Muscle of arm (tissue), 14 donors: ENCODE measurements at places on chromosomes 7 and 10.

DNA sequence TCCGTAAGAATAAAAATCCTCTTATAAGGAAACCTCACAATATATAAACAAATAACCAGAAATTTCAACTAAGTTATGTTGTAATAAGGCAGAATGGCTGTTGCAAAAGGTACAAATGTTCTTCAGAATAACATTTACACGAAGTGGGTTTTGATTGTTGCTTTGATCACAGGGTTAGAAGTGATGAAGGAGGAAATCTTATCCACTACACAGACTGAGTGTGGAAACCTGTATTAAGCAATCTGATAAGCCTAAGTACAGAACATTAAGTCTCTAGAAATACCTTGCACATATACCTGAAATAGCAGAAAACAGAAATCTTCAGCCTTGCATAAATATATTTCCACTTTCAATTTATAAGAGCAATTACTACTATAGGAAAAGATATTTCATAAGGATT, 251.9 kb downstream of the ETV1 start:
- DNase-seq, result no peak

- DNase-seq, result no peak
Measured at GRCh38 chr7:92072121-92072520, 62.2 kb downstream of the CYP51A1 start.

GRCh38 chr7:24659505-24659904, 86.3 kb downstream of the PALS2 start:
- no peak for DNase-seq

DNA sequence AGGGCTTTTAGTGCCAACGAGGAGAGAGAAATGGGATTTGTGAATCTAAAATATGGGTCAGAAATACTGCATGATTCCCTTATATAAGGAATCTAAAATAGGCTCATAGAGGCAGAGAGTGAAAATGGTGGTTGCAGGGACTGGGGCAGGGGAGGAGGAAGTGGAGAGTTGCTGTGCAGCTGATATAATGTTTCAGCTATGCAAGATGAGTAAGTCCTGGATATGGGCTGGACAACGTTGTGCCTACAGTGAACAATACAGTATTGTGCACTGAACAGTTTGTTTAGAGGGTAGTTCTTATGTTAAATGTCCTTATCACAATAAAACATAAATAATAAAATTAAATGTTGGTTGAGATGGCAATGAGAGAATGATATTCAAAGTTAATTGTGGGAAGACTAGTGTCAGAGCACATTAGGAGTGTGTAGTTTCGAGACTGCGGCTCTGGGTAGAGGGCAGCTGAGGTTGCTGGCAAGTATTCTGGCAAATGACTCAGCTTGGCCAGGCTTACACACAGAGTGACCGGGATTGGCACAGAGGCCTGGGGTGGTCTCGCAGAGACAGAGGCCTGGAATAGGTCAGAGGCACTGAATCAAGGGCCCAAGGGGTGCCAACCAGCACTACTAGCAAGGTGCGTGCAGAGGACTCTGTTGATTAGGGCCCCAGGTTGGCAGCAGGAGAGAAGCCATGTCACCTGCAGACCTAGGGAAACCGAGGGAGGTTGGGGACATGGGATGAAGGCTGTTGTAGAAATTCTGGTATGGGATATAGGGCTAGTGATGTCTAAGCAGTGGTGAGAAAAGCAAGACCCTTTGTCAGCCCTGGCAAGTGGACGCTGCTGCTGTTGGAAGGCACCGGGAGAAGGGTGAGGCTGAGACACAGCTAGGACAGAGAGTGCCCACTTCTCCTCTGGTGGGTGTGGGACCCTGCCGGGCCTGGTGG, 2.8 kb upstream of the DEPP1 start:
- no peak for DNase-seq

- DNase-seq, result no peak
Measured at GRCh38 chr7:7496311-7496710, 39.4 kb downstream of the COL28A1 start.

GRCh38 chr7:139772115-139772514, 5.7 kb downstream of the HIPK2 start:
- DNase-seq, result no peak

GRCh38 chr10:67818323-67818722, 19.7 kb downstream of the DNAJC12 start:
- no peak for DNase-seq

GRCh38 chr7:114302858-114303257, 111.8 kb upstream of the FOXP2 start:
- DNase-seq, result no peak

DNA sequence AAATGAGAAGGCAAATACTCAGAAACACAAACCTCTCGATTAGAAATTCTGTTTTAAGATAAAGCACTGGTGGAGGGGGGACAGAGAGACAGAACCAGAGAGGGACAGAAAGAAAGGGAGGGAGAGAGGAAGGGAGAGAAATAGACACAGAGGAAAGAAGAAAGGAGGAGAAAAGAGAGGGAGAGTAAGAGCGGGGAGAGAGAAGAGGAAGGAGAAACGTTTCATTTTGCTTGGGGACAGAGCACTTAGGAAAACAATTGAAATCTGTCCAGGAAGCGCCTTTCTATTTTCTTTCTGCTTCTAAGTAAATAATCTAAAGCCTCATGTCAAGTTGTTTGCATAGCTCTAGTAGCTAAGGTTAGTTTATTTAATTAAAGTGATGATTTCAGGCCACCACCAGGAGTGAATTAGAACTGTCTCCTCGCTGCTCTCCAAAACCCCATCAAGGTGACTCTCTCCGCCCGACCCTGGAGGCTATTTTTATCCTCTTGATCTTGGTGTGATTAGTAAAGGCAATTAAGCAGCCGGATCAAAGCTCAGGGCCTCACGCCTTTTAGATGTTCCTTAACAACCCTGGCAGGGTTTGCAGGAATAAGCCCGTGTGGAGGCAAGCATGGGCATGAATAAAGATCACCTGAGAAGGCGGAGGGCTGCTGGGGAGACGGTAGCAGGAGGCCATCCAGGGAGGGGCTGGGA, 73.4 kb upstream of the INSIG1 start:
- no peak for DNase-seq

- DNase-seq, result no peak
Measured at GRCh38 chr7:120332433-120332832, 59.5 kb downstream of the KCND2 start.

DNA sequence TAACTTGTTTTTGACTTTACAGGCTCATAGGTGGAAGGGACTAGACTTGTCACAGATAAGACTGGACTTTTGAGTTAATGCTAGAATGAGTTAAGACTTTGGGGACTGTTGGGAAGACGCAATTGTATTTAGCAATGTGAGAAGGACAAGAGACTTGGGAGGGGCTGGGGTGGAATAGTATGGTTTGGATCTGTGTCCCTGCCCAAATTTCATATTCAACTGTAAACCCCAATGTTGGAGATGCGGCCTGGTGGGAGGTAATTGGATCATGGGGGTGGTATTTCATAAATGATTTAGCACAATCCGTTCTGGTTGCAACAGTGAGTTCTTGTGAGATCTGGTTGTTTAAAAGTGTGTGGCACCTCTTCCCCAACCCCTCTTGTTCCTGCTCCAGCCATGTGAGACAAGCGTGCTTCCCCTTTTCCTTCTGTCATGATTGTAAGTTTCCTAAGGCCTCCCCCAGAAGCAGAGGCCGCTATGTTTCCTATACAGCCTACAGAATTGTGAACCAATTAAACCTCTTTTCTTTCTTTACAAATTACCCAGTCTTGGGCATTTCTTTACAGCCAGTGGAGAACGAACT, 22.6 kb downstream of the RNF216 start:
- no peak for DNase-seq

DNA sequence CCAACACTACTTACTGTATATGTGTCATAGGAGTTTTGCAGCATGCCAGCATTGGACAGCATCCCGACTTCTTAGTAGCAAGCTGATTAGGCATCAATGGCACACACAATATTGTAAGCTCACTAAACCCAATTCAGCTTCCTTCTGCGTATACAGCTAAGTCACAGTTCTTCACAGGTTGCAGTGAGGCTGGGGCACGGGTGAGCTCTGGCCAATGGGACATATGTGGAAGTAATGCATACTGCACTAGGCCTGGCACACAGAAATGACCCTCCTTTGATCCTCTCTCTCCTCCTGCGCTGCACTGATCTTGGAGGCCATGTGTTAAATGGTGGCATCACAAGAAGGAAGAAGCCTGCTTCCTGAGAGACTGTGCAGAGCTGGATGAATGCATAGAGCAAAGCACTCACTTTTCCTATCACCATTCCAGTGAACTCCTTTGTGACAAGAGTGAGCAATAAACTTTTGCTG, 11.9 kb downstream of the RAB11FIP2 start:
- no peak for DNase-seq

DNA sequence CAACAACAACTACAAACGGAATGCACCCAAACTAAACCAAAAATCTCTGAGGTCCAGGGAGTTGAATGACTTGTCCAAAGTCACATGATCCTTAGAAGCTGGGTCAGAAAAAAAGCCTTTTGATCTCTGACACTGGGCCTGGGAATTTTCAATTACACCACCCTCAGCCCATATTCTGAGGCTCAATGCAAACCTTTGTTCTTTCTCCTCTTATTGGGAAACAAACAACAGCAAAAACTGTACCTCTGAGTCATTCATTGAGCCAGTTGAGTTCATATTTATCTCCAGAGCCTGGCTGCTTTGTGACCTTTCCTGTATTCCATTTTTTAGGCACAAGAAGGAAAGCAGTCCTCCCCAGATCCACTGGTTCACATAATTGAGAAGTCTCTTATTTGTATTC, 51.2 kb upstream of the SORCS1 start:
- DNase-seq, result no peak

GRCh38 chr7:90629297-90629918, 33.3 kb downstream of the CDK14 start:
- DNase-seq, result no peak

- no peak for DNase-seq
Measured at GRCh38 chr7:157543791-157544190, 207.0 kb downstream of the DNAJB6 start.

- DNase-seq, result no peak
Measured at GRCh38 chr7:45642044-45642443, 67.9 kb downstream of the ADCY1 start.

DNA sequence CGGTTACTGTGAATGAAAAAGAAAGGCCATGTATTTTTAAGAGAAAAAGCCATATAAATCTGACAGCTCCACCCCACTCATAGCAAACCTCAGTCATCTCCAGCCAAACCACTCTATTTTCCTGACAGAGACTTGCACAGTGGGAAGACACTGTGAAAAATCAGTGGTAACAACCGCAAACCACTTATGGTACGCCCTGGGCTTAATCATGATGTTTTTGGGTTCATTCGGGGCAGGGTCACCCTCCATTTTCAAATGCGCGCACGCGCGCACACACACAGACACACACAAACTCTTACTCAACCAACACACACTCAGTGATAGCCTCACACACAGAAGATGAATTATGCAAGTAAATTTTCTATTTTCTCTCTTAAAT, 82.1 kb upstream of the HPS1 start:
- DNase-seq, result no peak

- DNase-seq, result no peak
Measured at GRCh38 chr7:117829450-117830117, 43.7 kb downstream of the CTTNBP2 start.

DNA sequence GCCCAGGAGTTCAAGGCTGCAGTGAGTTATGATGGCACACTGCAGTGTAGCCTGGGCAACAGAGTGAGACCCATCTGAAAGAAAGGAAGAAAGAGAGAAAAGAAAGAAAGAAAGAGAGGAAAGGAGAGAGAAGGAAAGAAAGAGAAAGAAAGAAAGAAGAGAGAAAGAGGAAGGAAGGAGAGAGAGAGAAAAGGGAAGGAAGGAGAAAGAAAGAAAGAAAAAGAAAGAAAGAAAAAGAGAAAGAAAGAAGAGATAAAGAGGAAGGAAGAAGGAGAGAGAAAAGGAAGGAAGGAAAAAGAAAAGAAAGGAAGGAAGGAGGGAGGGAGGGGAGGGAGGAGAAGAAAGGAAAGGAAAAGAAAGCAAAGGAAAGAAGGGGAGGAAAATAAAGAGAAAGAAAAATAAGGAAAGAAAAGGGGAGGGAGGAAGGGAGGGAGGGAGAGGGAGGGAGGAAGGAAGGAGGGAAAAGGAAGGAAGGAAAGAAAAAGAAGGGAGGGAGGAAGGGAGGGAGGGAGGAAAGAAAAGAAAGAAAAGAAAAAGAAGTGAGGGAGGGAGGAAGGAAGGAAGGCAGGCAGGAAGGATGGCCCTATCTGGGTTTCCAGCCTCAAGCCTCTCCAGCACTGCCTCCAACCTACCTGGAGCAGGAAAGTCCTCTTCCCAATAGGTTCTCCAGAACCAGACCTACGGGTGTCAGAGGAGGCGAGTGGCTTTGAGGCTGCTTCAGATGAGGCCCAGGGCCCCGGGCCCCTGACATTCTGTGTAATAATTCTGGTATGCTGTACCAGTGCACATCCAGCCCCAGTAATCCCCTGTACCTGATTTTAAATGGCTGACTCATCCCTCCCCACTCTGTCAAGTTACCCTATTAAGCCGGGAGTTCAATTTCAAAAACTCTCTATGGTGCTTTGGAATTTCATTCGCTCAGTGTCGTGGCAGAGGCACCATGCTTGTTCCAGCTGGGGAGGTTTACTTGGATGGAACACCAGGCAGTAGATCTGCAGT, 6.8 kb upstream of the PARD3 start:
- no peak for DNase-seq

- no peak for DNase-seq
Measured at GRCh38 chr7:45174966-45175765, 17.6 kb downstream of the RAMP3 start.

DNA sequence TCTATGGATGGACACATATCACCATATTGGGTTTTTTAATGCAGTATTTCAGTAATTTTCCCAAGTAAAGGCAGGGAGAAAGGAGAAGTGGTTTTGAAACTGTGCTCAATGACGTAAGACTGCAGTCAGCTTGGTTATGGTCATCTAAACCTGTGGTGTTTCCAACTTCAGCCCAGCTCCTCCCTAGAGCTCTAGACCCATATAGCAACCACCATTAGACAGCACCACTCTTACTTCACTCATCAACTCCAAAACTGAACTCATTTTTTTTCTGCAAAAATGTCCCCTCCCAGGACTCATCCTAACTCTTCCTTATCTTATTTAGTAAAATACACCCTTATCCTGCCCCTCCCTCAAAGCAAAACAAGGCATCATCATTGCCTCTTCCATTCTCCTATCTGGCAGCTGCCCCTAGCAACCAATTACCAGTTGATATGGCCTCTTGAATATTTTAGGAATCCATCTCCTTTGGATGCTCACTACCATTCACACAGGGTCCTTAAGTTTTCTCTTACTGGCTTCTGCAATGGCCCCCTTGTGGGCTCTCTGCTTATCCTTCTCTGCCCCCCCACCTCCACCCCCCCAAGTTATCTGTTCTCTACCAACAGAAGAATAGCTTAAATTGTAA, 1.5 kb upstream of the RALA start:
- no peak for DNase-seq

GRCh38 chr7:6621195-6622133, 6.1 kb downstream of the ZNF853 start:
- no peak for DNase-seq

DNA sequence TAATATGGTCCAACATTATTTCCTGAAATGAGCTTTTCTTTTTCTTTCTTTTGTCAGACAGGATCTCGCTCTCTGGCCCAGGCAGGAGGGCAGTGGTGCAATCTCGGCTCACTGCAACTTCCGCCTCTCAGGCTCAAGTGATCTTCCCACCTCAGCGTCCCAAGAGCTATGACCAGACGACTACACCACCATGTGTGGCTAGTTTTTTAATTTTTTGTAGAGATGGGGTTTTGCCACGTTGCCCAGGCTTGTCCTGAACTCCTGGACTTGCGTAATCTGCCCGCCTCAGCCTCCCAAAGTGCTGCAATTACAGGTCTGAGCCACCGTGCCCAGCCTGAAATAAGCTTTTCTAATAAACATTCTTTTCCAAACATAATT, 48.6 kb downstream of the CUL2 start:
- DNase-seq, result no peak
